ENCODE measurements at places on chromosomes 2 and 18.

DNA sequence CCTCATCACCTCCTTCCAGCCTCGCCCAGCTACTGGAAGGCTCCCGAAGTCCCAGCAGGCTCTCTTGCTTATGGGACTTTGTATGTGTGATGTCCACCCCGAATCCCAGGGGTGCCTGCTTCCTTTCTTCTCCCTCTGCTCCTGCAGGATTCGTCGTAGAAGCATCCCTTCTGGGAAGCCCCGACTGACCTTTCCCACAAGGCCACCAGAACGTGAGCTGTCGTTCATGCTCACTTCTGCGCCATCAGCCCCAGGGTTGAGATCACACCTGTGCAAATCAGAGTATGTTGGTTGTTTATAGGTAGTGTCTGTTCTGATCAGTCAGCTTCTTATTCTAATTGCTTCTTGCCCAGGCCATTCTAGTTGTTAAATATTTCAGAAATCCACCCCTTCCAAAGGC lies 101.8 kb downstream of the HS1BP3 start:
- no peak for DNase-seq

GRCh38 chr2:33135645-33136044 lies 188.9 kb downstream of the LTBP1 start:
- DNase-seq, result no peak

DNA sequence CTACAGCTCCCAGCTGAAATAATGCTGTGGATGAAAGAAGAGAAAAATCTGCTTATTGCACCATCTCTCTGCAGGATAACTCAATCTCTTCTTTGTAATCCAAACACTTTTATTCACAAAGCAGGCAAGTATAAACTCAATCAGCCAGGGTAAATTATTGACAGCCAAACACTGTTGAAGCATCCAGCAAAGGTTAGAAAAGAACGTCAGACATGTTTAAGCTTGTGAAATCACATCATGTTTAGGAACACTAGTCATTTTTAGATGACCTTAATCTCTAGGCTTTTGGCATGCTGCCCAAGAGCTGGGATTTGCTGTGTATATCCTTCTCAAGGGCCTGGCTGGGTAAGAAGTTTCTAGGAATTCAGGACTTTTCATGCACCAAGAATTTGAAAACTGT lies 1148.1 kb upstream of the FANCL start:
- no peak for DNase-seq

GRCh38 chr2:126719833-126720351 lies 63.9 kb downstream of the GYPC start:
- DNase-seq, result no peak

DNA sequence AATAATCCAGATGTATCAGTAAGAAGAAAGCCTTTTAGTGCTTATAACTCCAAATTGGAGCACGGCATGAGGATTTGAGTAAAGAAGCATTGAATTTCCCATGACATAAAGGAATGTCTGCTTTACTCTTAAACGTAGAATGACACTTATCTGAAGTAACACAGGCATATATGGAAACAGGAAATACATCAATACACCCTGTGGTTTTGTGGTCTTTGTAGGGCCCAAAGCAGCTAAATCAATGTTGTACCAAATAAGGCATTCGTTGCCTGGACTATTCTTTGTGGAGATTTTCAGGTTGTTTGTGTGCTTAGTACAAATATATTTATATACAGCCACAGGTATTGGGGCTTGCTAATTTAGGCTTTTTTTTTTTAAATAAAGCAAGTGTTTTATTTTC lies 660.5 kb downstream of the LRRTM4 start:
- DNase-seq, result no peak

DNA sequence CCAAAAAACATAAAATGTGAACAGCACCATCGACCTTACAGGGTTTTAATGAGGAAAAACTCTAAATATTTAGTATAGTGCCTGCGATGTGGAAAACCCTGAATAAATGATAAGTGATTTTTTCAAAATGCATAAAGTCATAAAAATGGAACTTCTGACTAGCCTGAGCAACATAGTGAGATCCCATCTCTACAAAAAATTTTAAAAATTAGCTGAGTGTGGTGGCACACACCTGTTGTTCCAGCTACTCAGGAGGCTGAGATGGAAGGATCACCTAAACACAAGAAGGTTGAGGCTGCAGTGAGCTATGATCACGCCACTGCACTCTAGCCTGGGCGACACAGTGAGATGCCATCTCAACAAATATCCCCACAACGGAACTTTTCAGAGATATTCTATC lies 4.2 kb downstream of the GGCX start:
- DNase-seq, result no peak

GRCh38 chr2:175478096-175478768 lies 296.7 kb upstream of the ATP5MC3 start:
- DNase-seq, result no peak

GRCh38 chr2:28956415-28956826 lies 24.7 kb upstream of the TOGARAM2 start:
- no peak for DNase-seq

- no peak for DNase-seq
These were observed 39.0 kb upstream of the HDAC4 start for GRCh38 chr2:239439754-239440315.

- DNase-seq, result no peak
These were observed 8.6 kb downstream of the CCNT2 start for GRCh38 chr2:134927195-134927594.

DNA sequence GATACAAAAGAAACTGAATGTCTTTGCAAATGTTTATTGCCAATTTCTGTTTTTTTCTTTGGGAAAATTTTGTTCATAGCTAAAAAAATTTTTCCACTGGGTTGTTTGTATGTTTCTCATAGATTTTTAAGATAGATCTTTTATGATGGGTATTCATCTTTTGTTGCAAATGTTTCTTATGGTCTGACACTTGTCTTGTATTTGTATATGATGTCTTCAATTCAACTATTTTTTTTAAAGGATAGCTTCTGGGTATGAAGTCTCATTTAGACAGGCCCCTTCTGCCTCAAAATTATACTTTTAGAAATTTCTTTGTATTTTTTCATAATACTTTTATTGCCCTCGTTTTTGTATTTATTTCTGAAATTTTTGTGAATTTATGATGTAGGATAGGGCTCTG lies 73.8 kb downstream of the KCTD1 start:
- DNase-seq, result no peak

- DNase-seq, result no peak
These were observed 16.8 kb upstream of the ALLC start for GRCh38 chr2:3641181-3641580.

DNA sequence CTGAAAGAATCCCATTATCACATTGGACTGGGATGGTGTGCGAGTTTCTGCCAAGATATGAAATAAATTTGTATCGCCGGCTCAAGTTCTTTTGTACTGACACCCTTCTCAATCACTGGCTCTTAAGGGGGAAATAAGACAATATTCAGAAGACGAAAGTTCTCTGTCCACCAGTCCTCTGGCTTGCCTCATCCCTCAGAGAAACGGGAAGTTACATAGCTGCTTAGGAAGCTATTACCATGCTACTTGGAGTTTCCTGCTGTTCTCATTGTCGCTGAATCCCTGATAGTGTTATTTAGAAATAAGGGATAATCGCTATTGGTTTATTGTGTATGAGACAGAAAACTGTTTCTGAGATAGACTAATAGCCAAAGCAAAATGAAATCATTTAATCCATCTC lies 205.0 kb upstream of the ZNF521 start:
- DNase-seq, result no peak

GRCh38 chr2:50955081-50955480 lies 76.9 kb downstream of the NRXN1 start:
- DNase-seq, result no peak

DNA sequence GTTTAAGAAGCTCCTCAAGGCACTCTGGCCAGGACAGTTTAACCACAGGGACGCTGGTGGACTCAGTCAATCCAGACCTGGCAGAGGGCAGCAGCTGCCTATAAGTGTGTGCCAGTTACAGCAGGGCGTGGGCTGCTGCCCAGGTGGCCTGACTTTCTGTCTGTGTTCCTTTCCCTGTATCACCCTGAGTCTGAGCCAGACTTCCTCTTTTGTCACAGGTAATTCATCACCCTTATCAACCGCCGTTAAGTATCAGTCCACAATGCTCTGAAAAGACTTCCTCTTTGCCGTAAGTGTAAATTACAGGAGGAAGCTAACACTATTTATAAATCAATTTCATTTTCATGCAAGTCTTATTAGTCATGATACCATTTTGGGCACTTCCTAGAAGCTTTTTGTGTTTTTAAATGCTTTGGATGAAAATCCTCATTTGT lies 7.0 kb downstream of the LPIN1 start:
- DNase-seq, result no peak

GRCh38 chr18:45525301-45525700 lies 90.0 kb upstream of the SLC14A2 start:
- no peak for DNase-seq

GRCh38 chr2:241315879-241316631 lies at the start of gene SEPTIN2:
Gene SEPTIN2 (plus strand): TSS chr2:241315925. CDS start chr2:241324233, 8,308 bp downstream.
- DNase-seq, result peak; percentile 63

DNA sequence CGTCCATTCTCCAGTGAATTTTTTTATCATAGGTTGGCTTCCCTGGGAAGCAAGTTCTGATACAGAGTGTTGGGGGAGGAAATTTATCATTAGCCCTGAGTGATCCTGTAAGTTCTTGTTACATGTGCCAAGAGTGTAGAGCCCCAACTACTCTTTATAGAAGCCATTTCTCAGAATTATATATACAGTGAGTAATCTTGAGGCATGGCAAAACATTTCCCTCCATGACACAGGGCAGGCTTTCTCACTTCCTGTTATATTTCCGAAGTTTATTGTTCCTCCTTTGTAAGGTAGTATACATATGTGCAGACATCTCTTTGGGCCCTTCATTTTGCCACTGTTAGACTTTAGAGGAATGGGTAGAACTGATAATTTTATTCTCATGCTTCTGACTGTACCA lies 484.7 kb upstream of the NRXN1 start:
- DNase-seq, result no peak

GRCh38 chr18:9796935-9797549 lies 88.7 kb upstream of the TXNDC2 start:
- no peak for DNase-seq

DNA sequence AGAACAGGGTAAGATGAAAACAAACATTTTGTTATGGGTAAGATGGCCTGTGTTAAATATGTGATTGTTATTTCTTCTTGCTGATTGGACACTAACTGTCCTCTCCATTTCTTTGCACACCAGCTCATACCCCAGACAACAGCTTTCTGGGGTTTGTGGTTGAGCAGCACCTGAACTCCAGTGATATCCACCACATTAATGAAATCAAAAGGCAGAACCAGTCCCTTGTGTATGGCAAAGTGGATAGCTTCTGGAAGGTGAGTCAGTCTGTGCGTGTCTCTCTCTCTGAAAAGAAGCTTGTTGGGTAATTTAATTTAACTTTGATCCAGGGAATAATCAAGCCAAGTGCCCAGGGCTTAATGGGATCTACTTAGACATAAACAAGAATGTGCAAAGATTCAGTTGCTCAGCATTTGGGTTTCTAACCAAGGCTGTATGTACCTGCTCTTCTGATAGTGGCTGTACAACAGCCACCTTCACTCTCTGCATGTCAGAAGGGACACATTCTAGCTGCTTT lies 108.3 kb downstream of the MGAT5 start:
- no peak for DNase-seq

Data from tibial nerve (tissue), 4 donors.